ENCODE measurements at places on chromosomes 16 and 17.

- no peak for DNase-seq
Measured at GRCh38 chr17:48747445-48748363, 19.2 kb upstream of the HOXB13 start.

DNA sequence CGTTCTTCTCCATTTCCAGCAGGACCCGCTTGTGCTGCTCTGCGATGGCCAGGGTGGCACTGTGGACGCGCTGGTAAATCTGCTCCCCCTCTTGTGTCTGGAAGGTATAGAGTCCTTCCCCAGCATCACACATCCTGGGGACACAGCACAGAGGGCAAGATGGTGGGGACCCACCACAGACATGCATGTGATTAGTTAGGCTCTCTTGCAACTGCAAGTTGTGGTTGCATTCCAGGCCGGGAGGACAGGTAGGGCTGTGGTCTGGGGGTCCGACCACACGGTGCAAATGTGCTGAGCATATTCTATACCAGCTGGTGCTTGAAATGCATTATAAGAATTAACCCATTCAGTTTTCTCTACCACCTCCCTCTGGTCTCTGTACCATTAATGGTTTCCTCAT, 11.4 kb downstream of the POLR2C start:
- no peak for DNase-seq

GRCh38 chr16:20049831-20050230, 23.9 kb downstream of the GPR139 start:
- no peak for DNase-seq

DNA sequence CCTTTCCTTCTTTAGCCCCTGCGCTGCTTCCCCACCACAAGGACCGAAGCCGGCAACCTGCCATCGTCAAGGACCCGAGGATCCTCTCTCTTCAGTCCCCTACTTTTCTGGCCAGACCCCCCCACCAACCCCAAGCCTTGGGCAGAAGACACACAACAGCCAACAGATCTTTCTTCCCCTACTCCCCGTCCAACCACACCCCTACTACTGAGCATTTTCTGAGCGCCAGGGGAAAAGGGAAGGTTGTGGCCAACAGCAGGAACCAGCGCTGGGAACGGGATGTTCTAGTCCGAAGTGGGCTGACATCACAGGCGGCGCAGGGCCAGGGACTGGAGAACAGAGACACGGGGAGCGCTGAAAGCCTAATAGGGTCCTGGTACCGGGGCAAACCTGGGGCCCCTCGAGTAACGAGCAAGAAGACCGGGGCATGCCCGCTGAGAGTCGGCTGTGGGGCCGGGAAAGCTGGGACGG, 528 bp downstream of the PER1 start:
- DNase-seq = no peak

GRCh38 chr16:81668243-81669097, 110.6 kb upstream of the PLCG2 start:
- DNase-seq = no peak

- DNase-seq = no peak
Measured at GRCh38 chr16:71927383-71927782, 32.1 kb downstream of the IST1 start.

GRCh38 chr16:75387951-75388350, 45.4 kb downstream of the CFDP1 start:
- no peak for DNase-seq

DNA sequence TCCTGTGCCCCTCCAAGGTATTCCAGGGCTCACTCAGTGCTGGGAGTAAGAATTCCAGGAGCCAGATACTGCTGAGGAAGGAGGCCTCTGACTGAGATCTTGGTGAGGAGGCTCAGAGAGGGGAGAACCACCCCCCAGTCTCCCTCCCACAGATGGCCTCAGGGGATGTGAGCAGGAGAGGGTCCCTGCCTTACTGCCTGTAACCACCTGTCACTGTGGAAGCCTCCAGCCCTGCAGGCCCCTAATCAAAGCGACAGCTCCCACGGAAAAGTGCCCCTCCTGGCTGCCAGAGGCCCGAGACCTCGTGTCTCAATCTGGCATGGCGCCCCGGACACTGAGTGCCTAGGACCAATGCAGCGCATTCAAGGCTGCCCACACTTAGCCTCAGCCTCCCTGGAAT, 7.7 kb upstream of the C17orf113 start:
- no peak for DNase-seq

- no peak for DNase-seq
Measured at GRCh38 chr17:50205963-50206505, 4.6 kb upstream of the COL1A1 start.

GRCh38 chr16:57504001-57504400, 17.7 kb upstream of the DOK4 start:
- no peak for DNase-seq

- no peak for DNase-seq
Measured at GRCh38 chr16:8631373-8631772, 9.9 kb downstream of the METTL22 start.

- DNase-seq = no peak
Measured at GRCh38 chr17:50429793-50430192, 3.8 kb downstream of the ACSF2 start.

- DNase-seq = no peak
Measured at GRCh38 chr16:72969146-72969545, 78.8 kb downstream of the ZFHX3 start.

- DNase-seq = no peak
Measured at GRCh38 chr17:60110586-60110985, 31.9 kb upstream of the HEATR6 start.

- DNase-seq = no peak
Measured at GRCh38 chr17:49290690-49291359, 60.2 kb upstream of the PHOSPHO1 start.

GRCh38 chr17:69144331-69145255, 2.9 kb upstream of the ABCA6 start:
- DNase-seq = no peak

DNA sequence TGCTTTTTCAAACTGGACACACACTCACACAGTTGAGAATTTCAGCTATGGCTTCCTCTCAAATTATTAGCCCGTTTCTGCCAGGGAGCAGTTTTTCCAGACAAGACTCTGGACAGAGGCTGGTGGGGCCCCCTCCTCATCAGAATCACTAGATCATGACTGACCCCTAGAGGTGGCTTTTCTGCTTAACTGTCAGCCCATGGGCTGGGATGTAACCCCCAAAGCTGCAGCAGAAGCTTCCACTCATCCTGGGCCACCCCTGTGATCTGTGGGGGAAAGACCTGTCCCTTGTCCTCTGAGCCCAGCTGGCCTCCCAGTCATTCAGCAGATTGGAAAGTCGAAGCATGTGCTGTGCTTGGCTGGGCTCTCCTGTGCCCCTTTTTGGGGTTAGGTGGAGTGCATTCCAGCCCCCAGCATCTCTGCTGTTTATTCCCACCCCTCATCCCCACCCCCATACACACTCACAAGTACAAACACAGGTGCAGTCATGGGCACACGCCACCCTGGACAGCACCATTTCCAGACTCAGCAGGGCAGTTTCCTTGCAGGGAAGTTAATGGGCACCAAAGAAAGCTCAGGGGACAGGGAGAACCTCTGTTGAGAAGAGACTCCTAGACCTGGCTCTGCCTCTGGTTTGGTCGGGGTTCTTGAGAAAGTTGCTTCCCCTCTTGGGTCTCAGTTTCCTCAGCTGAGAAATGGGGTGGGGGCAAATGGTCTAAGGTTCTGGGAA, 77.6 kb upstream of the RBL2 start:
- DNase-seq = no peak

- DNase-seq = peak; percentile 68
Measured at GRCh38 chr17:82859431-82860403, 19.9 kb upstream of the ZNF750 start.

GRCh38 chr17:54172096-54172984, 349.6 kb downstream of the KIF2B start:
- DNase-seq = no peak

- peak; percentile 49 for DNase-seq
Measured at GRCh38 chr17:3845291-3845620, 790 bp downstream of the NCBP3 start.

- no peak for DNase-seq
Measured at GRCh38 chr17:49187301-49187700, 23.1 kb downstream of the GNGT2 start.

- no peak for DNase-seq
Measured at GRCh38 chr16:85126705-85127378, 14.6 kb upstream of the CIBAR2 start.

DNA sequence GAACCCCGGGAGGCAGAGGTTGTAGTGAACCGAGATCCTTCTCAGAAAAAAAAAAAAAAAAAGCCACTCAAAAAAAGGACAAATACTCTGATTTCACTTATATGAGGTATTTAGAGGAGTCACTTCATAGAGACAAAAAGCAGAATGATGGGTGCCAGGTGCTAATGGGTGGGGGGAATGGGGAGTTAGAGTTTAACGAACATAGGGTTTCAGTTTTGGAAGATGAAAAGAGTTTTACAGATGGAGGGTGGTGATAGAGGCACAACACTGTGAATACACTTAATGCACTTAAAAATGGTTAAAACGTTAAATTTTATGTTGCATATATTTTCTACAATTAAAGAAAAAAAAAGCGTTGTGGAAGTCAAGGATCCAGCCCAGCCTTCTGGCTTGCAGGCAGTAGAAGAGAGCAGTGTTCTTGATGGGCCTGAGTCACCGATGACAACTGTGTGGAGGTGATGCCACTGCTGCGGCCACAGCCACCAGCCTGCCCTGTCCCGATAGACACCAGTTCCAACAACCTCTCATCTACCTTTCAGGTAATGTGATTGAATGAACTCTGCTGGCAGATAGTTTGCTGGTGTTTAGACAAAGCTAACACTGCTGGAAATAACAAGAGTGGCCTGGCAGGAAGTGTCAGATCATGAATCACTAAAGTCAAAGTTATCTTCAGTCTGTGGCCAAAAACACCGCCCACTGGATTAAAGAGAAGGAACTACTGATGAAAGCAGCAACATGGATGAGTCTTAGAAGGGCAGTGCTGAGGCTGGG, 49.9 kb upstream of the COX10 start:
- DNase-seq = no peak

- no peak for DNase-seq
Measured at GRCh38 chr16:27780468-27781194, 230.7 kb downstream of the KATNIP start.

DNA sequence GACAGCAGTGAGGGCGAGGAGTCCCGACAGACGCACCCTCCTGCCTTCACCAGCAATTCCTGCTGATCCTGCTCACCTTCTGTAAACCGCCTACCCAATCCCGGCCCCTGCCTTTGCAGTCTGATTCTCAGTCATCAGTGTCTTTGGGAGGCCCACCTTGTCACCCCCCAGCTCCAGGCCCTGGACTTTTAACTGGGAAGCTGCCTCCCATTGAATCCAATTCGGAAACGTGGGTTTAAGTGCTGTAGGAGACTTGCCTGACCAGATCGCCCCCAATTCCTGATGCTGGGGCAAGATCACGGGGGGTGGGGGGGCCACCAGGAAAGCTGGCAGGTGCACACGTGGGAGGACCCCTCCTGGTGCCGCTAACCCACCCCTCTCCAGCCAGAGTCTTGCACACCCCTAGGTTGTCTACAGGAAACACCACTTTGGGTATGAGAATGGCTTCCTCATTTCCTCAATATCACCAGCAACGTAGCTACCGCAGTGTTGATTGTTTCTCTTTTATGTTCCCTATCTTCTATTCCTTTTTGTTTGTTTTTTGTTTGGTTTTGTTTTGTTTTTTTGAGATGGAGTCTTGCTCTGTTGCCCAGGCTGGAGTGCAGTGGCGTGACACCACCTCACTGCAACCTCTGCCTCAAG, 46.6 kb upstream of the CMIP start:
- no peak for DNase-seq

GRCh38 chr17:9924735-9925191, 19.7 kb upstream of the RCVRN start:
- DNase-seq = peak; percentile 50

GRCh38 chr16:64475627-64476351, 646.1 kb downstream of the CDH11 start:
- no peak for DNase-seq

DNA sequence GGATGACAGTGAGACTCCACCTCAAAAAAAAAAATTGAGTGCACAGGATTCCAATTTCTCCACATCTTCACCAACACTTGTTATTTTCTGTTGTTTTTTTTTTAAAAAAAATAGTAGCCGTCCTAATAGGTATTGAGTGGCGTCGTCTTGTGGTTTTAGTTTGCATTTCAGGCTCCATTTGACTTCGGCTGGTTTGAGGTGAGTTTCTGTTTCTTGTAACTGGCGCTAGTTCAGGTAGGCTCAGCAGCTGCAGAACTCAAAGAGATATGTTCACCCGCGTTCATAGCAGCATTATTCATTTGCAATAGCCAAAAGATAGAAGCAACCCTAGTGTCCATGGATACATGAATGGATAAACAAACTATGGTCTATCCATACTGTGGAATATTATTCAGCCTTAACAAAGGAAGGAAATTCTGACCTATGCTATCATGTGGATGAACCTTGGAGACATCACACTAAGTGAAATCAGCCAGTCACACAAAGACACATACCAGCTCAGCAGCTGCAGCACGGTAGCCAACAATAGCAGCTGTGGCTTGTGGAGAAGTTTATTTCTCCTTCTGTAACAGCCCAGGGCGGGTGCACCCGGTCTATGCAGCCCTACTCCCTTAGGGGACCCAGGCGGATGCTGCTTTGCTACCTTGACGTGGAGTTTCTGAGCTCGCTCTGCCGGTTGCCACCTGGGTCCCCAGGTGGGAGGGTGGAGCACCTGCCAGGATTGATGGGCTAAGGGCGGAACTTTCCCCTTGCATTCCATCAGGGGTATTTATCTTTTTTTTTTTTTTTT, 44.9 kb downstream of the TMEM235 start:
- no peak for DNase-seq

- DNase-seq = peak; percentile 53
Measured at GRCh38 chr17:49260011-49260816, 29.6 kb upstream of the PHOSPHO1 start.

DNA sequence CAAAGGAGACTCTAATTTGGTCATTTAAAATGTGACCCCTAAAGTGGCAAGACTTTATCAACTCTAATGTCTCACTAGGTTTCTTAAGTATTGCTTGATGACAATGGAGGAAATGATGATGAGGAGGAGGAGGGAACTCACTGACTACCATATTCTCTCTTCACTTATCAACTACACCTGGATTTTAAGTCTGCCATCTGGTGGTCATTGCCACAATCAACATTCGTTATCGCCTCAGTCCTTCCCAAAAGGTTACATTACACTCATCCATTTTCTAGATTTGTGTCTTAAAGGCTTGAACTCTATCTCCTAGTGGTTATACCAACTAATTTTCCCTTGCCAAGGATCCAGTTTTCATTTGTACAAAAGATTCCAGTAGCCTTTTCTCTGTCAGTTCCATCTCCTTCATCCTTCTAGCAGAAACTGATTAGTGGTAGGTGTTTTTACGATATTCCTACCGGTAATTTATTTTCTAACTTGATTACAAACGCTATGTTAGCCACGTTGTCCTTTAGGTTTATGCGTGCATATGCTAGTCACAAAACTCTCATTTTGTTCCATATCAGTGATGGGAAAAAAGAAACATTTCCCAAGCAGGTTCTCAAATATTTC, 114.6 kb upstream of the NOG start:
- DNase-seq = no peak

- peak; percentile 35 for DNase-seq
Measured at GRCh38 chr16:9090101-9090959, 1.1 kb upstream of the HAPSTR1 start.
